Cortex of kidney (tissue), 1 donor: ENCODE measurements at places on chromosomes 12 and 14.

GRCh38 chr12:14514154-14514842 lies 53.4 kb downstream of the PLBD1 start:
- no peak for DNase-seq

DNA sequence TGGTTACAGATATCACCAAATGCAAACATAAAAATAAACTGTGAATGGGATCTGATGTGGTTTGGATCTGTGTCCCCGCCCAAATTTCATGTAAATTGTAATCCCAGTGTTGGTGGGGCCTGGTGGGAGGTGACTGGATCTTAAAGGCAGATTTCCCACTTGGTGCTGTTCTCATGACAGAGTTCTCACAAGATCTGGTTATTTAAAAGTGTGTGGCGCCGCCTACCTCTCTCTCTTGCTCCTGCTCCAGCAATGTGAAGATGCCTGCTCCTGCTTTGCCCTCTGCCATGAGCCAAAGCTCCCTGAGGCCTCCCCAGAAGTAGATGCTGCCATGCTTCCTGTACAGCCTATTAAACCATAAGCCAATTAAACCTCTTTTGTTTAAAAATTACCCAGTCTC lies 47.8 kb downstream of the SLC25A21 start:
- DNase-seq = no peak

DNA sequence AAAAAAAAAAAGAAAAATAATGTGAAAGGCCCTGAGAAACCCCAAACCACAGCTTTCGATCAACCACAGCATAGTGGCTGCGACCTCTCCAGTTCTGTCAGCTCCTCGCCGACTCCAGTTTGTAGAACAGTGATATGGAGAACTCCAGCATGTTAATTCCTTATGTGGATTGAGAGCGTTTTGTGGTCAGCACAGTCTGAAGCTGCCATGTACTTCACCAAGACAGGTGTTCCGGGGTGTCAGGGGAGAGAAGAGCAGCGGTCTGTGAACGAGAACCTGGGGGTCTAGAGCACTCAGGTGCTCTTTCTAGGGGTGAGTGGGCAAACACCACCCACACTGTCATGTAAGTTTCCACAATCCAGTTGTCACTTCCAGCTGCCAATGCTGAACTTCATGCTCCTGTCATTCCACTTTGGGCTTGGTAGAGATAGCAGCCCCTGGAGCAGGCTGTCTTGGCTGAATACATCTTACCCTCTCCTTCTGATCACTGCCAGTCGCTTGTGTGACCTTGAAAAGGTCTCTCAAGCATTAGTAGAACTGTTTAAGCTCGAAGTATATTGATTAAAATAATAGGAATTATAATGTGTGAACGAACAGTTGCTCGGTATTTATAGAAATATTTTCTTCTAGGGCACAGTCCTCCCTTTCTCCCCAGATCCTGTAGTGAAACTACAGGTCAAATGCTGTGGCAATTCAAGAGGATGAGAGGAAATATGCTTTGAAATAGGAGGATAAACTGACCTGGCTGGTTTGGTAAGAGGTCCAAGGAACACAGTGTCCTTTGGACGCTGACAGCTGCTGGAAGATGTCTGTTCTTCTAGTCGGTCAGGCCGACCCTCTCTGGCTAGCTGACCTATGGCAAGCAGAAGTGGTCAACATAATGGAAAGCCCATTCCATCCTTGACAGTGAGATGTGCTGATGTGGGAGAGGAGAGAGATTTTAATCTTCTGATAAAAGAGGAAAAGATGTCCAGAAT lies 15.7 kb upstream of the MAX start:
- no peak for DNase-seq

DNA sequence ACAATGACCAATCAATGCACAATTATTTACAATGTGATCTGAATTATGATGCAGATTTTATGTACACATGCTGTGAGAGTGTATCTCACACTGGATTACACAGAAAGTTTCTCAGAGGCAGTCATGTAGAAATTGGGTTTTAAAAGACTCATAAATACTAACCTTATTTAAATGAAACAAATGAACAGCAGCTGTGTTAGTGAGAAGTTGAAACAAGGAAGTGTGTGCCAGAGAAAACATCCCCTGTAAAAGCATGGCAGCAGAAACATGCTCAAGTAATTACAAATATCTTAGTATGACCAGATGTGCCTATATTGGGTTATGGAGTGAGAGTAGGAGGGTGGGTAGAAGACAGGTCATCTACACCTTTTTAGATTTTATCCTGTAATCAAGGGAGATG lies 723.7 kb downstream of the C12orf50 start:
- no peak for DNase-seq

DNA sequence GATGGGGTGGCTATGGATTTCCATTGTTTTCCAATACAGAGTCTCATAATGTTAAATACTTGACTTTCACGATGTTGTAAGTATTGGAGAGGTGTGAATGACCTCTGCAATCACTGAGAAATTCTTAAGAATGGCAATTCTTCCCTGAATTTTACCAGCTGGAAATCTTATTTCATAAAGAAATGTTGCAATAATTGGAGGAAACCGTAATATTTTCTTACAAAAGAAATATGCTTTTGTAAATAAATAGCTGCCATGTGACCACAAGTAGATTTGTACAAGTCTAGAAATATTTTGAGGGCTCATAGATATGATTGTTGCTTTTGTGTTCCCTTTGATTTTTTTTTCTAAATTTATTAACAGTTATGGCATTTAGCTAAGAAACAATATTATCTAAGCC lies 308.7 kb upstream of the ATP2B1 start:
- DNase-seq = no peak

GRCh38 chr14:28243600-28243999 lies 523.0 kb upstream of the FOXG1 start:
- no peak for DNase-seq

- no peak for DNase-seq
These were observed 158.1 kb downstream of the FLRT2 start for GRCh38 chr14:85688006-85688405.

- DNase-seq = no peak
These were observed 15.8 kb upstream of the STAB2 start for GRCh38 chr12:103571286-103571685.

DNA sequence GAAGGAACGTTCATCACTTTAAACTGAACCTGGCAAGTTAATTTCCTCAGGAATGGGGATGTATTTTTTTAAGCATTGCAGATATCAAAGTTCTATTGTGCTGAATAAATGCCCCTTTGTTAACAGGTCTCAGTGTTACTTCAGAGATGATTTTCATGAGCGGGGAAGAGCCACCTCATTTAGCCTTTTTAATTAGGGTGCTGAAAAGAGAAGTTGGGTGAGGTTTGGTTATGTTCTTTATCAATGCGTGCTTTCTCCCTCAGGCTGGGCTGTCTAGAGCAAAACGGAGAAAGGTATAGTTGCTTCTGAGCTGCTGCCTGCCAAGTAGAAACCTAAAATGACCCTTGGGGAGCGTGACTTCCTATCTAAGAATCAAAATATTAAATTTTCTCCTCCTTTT lies 8.0 kb upstream of the HIP1R start:
- DNase-seq = no peak

DNA sequence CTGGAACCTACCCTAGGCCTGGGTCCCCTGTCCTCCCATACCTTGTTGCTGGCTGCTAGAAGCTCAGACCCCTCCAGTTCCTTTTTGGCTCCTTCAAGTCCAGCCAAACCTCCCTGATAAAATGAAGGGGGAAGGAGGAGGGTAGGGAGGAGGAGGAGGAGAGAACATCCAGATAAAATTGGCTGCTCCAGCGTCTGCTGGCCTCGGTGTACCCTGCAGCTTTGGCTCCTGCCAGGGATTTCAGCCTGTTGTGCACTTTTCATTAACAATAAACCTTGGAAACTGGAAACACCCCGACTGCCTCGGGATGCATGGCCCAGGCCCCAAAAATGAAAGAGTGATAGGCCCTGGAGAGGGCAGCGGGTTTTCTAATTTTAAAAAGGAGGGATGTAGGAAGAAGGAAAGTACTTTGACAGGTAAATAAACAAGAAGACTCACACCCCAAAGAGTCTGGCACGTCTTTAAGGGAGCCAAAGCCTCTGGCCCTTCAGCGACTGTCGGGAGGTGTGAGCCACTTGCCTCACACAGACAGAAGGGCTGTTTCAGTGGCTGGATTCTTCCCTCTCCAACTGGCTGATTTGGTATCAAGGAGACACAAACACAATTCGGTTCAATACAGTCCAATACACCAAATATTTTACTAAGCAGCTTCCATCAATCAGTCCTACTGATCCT lies 49.8 kb downstream of the NUAK1 start:
- DNase-seq = no peak

DNA sequence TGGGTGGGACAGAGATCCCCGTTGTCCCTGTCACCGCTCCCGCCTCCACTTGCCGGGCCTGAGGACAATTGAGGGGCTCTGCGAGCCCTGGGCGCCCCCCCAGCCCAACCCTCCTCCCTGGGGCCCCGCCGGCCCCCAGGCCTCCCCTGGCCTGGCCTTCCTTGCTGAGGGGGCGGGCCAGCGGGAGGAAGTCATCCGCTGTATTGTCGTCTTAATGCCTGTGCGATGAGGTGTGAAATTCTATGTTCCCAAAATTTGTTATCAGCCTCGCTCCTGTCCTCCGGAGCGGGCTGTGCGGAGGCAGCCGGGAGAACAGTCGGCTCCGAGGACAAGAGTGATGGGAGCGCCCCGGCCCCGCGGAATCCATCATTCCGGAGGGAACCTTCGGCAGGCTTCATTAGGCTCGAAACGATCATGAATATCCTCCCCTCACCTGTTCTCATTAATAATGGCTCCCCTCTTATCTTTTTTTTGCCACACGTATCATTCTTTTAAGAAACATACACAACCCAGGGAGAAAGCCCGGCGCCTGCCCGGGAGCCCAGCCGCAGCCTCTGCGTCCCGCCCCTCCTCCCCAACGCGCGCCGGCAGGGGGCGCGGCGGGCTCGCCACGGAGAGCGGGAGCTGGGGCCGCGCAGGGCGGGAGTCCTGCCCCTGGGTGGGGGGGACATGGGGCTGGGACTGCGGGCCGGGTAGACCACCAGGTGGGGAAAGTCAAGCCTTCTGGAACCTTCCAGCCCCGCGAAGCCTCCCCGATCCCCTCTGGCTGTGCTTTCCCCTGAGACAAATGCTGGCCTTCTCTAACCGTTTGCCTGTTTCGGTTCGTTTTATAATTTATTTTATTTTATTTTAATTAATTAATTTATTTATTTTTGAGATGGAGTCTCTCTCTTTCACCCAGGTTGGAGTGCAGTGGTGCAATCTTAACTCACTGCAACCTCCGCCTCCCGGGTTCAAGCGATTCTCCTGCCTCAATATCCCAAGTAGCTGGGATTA lies 17.1 kb upstream of the DLK1 start:
- no peak for DNase-seq

DNA sequence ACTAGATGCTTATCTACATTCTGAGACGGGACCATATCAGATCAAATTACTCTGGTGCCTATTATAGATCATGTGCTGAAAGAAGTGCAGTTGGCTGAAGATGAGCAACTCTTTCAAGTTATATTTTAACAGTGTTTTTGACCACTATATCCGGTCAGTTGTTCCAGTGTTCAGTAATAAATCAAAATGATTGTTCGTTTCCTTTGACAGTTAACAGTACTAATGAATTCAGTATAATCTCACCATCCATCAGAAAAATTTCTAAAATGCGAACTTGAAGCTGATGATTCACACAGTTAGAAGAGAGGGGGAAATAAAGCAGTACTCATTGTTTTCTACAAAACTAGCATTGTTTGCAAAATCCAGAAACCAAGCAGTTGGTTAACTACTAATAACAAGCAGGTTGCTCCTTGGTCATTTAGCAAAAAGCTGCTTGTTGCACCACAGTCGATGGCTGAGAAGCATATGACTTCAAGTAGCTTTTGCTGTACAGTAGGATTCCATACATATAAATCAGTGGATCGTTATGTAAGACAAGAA lies 2.3 kb downstream of the RPS6KA5 start:
- DNase-seq = no peak

GRCh38 chr12:1034751-1035457 lies 43.9 kb downstream of the ERC1 start:
- DNase-seq = no peak

DNA sequence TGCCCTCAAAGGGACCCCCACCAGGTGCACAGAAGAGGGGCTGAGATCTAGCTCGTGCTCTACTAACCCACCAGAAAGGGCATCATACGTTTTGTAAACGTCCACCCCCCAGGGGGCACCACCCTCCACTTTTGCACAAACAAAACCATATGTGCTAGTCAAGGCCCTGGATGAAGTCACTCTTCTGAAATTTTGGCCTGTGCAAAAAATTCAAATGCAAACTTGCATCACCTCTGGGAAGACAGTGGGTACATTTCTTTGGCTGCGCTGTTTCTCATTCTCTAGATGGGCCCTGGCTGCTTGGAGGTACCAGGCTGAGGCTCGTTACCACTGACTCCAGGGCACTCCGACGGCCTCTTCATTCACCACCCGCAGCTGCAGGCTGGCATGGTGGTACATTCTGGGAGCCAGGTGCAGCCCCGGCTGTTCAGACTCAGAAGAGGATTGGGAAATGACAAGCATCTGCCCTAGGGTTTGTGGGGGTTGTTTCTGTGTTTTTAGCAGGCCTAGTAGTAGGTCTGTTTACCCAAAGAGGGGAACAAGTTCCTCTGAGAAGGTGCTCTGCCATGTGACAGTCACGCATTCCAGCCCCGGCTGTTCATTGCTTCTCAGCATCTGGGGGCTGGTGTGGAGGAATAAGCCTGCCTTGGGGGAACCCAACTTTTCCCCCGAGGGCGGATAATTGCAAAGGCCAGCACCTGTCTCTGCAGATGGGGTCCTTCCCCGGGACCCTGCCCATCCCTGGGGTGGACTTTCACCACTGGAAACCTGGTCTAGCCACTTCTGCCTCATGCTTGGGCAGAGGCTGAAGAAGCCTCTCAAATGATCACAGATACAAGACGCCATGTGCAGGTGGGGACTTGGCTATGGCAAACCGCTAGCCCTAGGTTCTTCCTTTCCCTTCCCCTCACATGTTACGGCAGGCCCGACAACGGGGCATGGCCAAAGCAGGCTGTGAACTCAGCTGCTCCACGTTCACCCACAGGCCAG lies 147.6 kb downstream of the DPF3 start:
- no peak for DNase-seq

DNA sequence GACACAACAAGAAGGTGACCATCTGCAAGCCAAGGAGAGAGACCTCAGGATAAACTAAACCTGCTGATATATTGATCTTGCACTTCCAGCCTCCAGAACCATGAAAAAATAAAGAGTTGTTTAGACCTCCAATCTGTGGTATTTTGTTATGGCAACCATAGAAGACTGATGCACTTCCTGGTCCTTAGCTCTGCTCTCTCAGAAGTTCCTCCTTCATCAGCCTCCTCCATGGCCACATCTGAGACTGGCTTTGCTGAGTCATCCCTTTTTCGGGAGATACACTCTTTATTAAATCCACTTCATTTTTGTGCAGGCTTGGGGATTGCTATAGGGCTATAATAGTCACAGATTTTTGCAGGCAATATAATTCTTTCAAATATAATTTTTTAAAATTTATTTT lies 89.6 kb upstream of the ATF7IP start:
- no peak for DNase-seq

DNA sequence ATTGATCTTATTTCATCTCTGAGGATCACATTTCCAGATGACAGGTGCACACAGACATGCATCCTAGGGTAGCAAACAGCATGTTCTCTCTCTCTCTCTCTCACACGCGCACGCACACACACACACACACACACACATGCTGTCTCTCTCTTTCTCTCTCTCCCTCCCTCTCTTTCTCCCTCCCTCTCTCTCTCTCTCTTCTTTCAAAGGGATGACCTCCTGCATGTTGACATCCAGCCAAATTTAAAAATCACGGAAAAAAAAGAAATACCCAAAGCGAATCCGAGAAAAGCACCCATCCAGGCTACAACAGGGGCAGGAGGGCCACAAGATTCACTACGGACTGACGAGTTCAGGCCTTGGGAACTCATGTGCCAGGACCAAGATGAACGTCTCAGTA lies 2.3 kb downstream of the KSR2 start:
- DNase-seq = no peak

GRCh38 chr14:54502602-54503001 lies 7.1 kb upstream of the CGRRF1 start:
- DNase-seq = no peak
